Bronchial epithelial cell (primary cell): ENCODE measurements at places on chromosomes 6 and 20. TPM values are rescaled to one million over a fixed set of nuclear protein-coding genes. Genes with fewer than 3 reads are reported as not detected.

The OPRM1 gene
- not detected in 2 replicates for total RNA-seq

The HLA-DPA1 gene
- 0.26 and 1.1 TPM in 2 replicates for total RNA-seq

The L3MBTL1 gene
- total RNA-seq, result 5.0 and 5.6 TPM in 2 replicates

The SMOC2 gene
- 0.53 and 0.90 TPM in 2 replicates for total RNA-seq

The FNDC1 gene
- not detected in 2 replicates for total RNA-seq

The VAPB gene
- 12.9 and 16.3 TPM in 2 replicates for total RNA-seq

The SRSF12 gene
- total RNA-seq, result under 0.01 and 0.38 TPM in 2 replicates

The WFDC10B gene
- total RNA-seq, result not detected in 2 replicates

The SIRPD gene
- not detected in 2 replicates for total RNA-seq

The CAGE1 gene
- 0.13 TPM in 1 of 2 replicates, not detected in the other for total RNA-seq

The ENPP5 gene
- 0.26 and 0.64 TPM in 2 replicates for total RNA-seq

The BTN1A1 gene
- total RNA-seq, result not detected in 2 replicates

The RAMACL gene
- 1.6 and 1.7 TPM in 2 replicates for total RNA-seq

The TP53TG5 gene
- 0.13 TPM in 1 of 2 replicates, not detected in the other for total RNA-seq

The DACT2 gene
- 0.26 and 1.3 TPM in 2 replicates for total RNA-seq

The SMPDL3A gene
- 6.0 and 7.4 TPM in 2 replicates for total RNA-seq

The UNC5CL gene
- 0.26 TPM in 2 replicates for total RNA-seq

The AMD1 gene
- total RNA-seq, result 170 and 171 TPM in 2 replicates

The DOK5 gene
- total RNA-seq, result 0.13 TPM in 1 of 2 replicates, not detected in the other

The LTB gene
- not detected in 2 replicates for total RNA-seq

The COL21A1 gene
- total RNA-seq, result 8.2 and 18.6 TPM in 2 replicates

The CPNE5 gene
- not detected in 2 replicates for total RNA-seq

The HLA-DOA gene
- not detected in 2 replicates for total RNA-seq

The SPATA25 gene
- total RNA-seq, result 0.53 and 0.90 TPM in 2 replicates

The SLC24A3 gene
- total RNA-seq, result under 0.01 and 0.26 TPM in 2 replicates

The BPIFA3 gene
- total RNA-seq, result not detected in 2 replicates

The OR12D3 gene
- total RNA-seq, result not detected in 2 replicates

The WFDC6 gene
- not detected in 2 replicates for total RNA-seq

The THBS2 gene
- 3.6 and 8.7 TPM in 2 replicates for total RNA-seq
